ENCODE measurements at places on chromosomes 5 and 9.
A peak's percentile ranks its signal among the peaks of the same experiment; 100 is the strongest.

DNA sequence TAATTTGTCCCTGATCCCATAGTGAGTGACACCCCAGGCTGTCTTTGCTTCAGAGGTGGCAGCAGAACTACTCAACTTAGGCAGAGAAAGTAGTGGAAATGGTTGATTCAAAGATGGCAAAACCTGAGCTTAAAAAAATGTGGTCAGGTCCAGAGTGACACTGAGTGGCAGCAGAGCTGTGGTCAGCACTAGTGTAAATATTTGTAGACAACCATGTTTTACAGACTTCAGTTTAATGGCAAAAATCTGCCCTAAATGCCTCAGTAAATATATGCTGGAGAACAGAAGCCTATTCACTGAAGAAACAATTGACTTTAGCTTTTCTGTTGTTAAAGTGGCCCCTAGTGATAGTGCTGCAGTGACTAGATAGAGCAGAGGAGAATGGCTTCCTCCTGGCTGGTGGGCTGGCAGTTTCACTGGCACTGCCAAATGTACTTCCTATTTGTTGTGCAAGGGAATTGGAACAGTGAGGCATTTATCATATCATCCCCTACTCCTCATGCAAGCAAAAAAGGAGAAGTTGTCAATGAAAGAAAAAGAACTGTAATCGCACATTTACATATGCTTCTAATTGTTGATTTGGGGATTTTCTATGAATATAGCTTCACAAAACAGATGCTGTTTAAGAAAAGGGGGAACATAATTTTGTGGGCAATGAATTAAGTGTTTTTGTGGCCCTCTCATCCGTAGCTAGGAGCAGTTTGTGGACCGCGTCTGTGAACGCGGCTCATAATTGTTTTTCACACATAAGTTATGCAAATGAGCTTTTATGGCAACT, 12.0 kb downstream of the PBX3 start:
- DNase-seq: peak; percentile 22

GRCh38 chr5:76920491-76920890, 32.4 kb upstream of the CRHBP start:
- DNase-seq: no peak

DNA sequence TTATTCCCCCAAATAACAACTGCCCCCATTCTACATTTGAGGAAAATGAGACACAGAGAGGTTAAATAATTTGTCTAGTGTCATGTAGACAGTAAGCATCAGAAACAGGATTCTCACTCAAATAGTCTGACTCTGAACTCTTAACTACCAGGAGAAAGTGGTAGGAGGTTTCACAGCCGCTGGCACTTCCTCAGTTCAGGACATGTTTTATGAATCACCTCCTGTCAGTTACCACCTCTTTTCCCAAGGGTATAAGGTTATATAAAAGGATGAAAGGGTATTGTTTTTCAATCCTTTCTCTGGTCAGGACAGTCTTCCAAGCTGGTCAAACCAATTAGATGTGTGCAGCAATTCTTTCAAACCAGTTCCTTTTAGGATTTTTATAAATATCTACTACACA, 52.1 kb downstream of the TSSK1B start:
- no peak for DNase-seq

GRCh38 chr5:151449839-151450238, 2.4 kb downstream of the SLC36A1 start:
- DNase-seq: no peak

DNA sequence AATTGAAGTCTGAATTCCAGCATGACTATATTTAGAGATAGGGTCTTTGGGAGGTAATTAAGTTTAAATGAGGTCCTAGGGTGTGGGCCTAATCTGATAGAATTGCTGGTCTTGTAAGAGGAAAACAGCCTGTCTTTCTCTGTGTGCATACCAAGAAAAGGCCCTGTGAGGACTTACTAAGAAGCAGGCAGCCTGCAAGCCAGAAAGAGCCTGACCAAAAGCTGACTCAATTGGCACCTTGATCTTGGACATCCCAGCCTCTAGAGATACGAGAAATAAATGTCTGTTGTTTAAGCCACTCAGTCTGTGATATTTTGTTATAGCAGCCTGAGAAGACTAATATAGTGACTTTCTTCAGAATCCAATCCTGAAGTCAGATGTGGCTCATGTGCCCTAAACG, 14.6 kb downstream of the ARL14EPL start:
- no peak for DNase-seq

- no peak for DNase-seq
Observed at GRCh38 chr5:164300295-164300694, 794.9 kb downstream of the MAT2B start.

DNA sequence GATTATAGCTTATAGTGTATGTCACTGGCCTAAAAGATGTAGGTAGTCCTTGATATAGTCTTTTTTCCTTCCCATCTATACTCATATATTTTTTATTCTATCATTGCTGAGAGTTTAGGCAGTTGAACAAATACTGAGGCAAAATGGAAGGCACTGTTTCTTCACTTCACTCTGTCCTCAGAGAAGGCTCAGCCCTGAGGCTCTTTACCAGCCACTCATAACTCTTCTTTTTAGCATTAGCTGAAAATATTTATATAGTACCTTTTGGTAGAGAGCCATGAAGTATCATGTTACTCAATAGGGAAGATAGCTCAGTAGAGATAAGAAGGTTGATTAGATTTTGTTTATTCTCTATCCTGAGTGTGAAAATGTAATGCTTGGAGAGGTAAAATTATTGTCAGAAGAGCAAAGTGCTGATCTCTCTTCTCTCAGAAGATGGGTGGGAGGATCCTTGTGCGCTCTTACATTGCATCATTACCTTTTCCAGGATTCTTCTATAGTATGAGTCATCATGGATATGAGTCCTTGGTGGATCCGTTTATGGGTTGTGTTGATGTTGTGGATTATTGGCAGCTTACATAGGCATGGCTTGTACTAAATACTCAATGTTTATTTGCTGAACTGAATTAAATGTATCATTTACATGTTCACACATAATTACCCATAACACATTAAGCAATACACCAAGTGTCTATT, 88.1 kb downstream of the ANXA1 start:
- DNase-seq: no peak

- no peak for DNase-seq
Observed at GRCh38 chr9:134134949-134135342, 936 bp upstream of the WDR5 start.

- DNase-seq: no peak
Observed at GRCh38 chr5:155366096-155366495, 352.5 kb downstream of the KIF4B start.

- no peak for DNase-seq
Observed at GRCh38 chr9:79371948-79372555, 199.7 kb upstream of the TLE4 start.
